ENCODE measurements at places on chromosomes 11 and 22.

DNA sequence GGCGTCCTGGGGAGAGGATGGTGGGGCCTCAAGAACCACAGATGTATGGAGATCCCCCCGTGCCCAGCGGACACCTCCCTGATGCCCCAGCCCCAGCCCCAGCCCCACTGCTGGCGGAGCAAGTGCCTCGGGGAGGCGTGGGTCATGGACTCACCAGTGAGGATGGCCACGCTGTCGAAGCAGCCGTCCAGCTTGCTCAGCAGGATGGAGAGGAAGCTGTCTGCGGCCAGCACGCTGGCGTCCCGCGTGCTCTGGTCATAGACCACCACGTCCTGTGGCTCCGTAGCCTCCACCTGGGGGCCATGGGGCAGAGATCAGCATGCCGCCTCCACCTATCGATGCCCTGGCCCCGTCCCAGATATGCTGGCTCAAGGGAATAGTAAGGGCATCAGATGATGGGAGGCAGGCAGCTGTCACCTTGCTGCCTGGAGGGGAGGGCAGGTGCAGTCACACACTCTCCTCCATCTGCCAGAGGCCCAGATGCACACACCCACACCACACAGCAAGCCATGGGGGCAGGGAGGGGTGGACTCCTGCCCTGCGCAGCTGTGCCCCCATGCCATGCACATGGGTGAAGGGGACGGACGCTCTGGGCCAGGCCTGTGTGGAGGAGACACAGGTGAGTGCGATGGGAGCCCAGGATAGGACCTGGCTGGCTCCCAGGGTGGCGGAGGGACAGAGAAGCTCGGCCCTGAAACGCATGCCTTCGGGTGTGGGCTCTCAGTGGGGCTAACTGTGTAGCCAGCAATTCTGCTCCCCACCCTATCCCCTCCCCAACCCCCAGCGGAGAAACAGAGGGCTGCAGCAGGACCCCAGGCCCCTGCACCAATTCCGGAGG, 8.2 kb downstream of the DUSP8 start:
- no peak for DNase-seq

- DNase-seq = no peak
Measured at GRCh38 chr22:37747080-37747714, 50.3 kb downstream of the TRIOBP start.

GRCh38 chr11:45093761-45094455, 52.5 kb upstream of the PRDM11 start:
- DNase-seq = no peak

- no peak for DNase-seq
Measured at GRCh38 chr11:119006656-119007055, 8.7 kb downstream of the CENATAC start.

- no peak for DNase-seq
Measured at GRCh38 chr11:125171974-125172373, 7.4 kb downstream of the PKNOX2 start.

DNA sequence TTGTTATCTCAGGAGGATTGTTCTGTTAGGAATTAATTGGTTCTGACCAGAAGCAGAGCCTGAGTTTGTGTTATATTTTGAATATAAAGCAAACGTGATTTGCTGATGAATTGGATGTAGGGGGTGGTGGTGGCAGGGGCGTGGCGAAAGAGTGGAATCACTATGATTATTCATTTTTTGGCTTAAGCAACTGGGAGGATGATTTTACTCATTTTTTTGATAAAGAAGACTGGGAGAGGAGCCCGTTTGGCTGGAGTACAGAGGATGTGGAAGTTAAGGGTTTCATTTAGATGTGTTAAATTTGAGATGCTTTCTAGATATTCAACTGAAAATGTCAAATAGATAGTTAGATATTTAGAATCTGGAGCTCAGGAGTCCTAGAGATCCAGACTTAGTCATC, 83.4 kb upstream of the MYO18B start:
- no peak for DNase-seq

DNA sequence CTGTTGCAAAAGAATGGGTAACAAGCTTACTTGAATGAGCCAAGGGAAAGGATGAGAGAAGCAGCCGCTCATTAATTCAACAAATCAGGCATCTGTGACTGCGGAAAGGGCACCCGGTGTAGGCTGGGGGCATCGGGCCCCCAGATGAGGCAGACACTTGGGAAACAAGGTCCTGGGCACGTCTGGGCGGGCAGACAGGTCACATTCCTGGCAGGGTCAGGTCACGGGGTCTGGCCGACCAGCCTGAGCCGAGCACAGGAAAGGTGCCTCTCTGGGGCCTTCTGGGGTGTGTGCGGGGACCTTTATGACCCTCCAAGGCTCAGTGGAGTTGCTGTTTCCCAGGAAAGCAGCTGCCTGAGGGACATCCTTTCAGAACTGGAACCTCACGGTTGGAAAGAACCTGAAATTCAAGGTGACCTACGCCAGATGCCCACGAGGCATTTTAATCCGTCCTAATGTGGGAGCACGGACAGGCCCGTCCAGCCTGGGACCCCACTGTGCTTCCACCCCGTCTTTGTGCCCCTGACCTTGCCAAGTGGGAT, 57.1 kb downstream of the ST14 start:
- DNase-seq = no peak

GRCh38 chr11:79702303-79702702, 261.5 kb upstream of the TENM4 start:
- DNase-seq = no peak

GRCh38 chr11:65648997-65649493, 11.1 kb downstream of the SIPA1 start:
- DNase-seq = no peak

- peak; percentile 78 for DNase-seq
Measured at GRCh38 chr11:118572981-118573550, 857 bp downstream of the ARCN1 start.

GRCh38 chr11:118172356-118172755, 4.1 kb downstream of the SCN2B start:
- DNase-seq = no peak

DNA sequence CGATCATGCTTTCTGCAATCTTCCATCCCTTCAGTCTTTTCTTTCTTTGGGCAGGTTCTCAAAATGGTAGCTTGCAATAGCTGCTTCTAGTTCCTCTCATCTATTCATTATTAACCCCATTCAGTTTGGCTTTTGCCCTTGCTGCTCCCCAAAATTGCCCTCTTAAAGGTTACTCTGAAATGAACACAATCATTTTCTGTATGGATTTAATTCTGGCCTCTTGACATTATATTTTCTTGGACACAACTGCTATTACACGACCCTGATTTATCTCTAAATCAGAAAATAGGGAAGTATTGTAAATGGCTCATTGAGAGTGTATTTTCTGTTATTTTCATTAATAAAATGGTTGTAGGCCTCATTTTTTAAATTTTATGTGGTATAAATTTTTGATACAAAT, at the start of gene ANGPTL5:
TSS of gene ANGPTL5 (minus strand) at position 101 of the 400 bp plus-strand sequence. CDS start 8,613 bp downstream, outside the sequence.
- DNase-seq = no peak

DNA sequence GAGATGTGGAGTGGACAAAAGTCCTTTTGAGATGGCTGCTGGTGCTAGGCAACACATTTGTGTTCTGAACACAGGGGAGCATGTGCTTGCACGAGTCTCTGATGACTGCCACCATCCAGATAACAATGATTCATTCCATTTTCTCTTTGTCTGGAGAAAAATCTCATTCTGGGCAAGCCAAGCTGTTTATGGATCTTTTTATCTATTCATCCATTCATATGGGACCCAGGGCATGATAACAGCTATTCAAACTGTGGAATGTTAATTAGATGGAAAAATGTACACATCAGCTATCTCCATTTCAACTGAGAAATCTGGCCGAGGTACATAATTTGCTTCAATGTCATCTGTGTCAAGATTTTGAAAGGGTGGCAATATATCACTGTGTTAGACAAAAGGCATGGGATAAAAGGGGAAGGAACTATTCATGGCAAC, 117.5 kb upstream of the ZBED5 start:
- no peak for DNase-seq

DNA sequence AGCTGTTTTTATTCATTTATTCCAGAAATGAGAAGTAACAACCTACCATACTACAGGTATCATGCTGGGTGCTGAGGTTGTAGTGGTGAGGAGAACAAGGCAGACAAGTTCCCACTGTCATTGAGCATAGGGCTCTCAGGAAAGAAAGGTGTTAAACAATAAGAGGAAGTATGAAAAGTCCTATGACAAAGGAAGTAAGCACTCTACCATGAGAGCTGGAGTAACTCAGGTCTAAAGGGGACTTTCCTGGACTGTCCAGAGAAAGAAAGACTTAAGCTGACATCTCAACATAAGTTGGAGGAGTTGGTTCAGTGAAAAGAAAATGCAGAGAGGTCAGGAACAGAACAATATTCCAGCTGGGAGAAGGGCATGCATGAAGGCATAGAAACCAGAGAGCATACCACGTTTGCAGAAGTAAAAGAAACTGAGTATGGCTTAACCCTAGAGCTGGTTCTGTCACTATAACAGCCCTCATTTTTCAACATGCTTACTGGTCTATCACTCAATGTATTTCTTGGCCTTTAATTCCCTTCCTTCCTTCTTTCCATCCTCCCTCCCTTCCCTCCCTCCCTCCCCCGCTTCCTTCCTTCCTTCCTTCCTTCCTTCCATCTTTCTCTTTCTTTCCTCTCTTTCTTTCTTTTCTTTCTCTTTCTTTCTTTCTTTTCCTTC, 137.8 kb upstream of the BDNF start:
- no peak for DNase-seq

DNA sequence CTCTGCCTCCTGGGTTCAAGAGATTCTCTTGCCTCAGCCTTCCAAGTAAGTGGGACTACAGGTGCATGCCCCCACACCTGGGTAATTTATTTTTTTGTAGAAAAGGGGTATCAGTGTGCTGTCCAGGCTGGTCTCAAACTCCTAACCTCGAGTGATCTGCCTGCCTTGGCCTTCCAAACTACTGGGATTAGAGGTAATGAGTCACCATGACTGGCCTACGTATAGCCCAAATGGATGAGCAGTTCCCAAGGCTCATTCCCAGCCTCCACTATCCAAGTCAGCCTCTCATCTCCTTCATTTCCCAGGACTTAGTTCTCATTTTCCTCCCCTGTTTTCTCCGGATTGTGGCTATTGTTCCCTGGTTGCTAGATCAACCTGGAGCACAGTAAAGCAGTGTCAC, 5.6 kb downstream of the CCT8L2 start:
- DNase-seq = no peak

DNA sequence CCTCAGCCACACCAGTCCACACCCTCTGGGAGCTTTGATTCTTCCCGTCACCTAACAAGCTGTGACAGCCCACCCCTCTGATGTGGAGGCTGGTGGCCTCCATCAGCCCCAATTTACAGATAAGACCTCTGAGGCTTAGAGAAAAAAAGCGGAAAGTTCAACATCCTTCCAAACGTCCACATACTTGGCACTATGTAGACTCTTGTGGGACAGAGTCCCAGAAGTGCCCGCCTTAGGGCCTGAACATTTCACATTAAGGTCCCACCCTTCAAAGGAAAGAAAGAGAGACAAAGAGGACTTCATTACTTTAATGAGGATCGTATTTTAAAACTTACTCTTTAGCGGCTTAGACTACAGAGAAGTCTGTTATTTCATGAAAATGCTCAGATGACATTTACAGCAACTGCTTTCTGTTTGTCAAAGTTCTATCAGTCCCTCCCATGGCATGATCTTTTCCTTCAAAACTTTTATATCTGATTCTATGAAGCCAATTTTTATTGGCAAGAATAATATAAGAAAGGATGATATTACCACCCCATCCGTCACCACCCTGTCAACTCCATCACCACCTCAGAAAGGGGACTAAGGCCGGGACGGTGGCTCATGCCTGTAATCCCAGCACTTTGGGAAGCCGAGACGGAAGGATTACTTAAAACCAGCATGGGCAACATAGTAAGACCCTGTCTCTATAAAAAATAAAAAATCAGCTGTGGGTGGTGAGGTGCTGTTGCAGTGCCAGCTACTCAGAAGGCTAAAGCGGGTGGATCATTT, 15.7 kb upstream of the SCGB1A1 start:
- no peak for DNase-seq

GRCh38 chr11:31725176-31725575, 85.9 kb downstream of the PAX6 start:
- DNase-seq = no peak

- peak; percentile 84 for DNase-seq
Measured at GRCh38 chr11:123020968-123021367, 39.3 kb upstream of the BSX start.

DNA sequence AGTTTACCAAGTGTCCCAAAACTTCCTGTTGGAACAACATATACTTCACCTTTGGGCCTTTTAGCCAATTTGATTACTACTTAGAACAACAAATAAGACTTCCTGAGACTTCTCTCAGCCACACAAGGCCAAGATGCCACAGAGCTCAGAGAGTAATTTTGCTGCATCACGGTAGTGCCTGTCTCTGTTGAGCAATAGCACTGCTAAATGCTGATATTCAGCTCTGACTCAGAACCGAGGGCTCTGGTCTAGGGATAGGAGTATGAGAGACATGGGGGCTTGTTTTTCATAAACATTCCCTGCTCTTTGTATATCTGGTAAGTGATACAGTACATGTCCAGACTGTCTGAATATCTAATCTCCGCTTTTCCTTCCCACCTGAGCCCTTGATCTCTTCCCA, 260.4 kb upstream of the ARHGAP20 start:
- DNase-seq = no peak

GRCh38 chr22:19962909-19963806, 21.5 kb upstream of the TXNRD2 start:
- no peak for DNase-seq
